Epithelial cell of prostate (primary cell): ENCODE measurements at places on chromosomes 7 and 10.

GRCh38 chr7:49766966-49767365 is 6.5 kb upstream of the VWC2 start:
- no peak for DNase-seq

- no peak for DNase-seq
Observed at GRCh38 chr7:25656071-25656470, 427.8 kb upstream of the NPVF start.

DNA sequence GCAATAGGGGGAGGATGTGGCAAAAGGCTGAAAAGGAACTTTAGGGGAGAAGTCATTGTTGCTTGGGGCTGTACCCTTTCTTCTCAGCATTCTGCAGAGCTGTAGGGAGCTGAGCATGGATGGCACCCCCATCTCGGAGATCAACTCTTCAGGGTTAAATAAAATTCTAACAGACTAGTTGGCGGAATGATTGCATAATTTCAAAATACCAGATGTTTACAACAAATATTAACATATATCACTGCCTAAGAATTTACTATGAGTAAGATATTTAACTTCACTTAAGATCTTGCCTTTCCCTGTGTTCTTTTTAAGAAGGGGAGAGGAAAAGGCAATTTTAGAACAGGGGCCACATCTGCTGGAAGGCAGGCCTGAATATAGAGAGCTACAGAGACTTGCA is 509 bp upstream of the OR2F1 start:
- no peak for DNase-seq

- no peak for DNase-seq
Observed at GRCh38 chr7:17029150-17029549, 147.4 kb upstream of the AGR3 start.

DNA sequence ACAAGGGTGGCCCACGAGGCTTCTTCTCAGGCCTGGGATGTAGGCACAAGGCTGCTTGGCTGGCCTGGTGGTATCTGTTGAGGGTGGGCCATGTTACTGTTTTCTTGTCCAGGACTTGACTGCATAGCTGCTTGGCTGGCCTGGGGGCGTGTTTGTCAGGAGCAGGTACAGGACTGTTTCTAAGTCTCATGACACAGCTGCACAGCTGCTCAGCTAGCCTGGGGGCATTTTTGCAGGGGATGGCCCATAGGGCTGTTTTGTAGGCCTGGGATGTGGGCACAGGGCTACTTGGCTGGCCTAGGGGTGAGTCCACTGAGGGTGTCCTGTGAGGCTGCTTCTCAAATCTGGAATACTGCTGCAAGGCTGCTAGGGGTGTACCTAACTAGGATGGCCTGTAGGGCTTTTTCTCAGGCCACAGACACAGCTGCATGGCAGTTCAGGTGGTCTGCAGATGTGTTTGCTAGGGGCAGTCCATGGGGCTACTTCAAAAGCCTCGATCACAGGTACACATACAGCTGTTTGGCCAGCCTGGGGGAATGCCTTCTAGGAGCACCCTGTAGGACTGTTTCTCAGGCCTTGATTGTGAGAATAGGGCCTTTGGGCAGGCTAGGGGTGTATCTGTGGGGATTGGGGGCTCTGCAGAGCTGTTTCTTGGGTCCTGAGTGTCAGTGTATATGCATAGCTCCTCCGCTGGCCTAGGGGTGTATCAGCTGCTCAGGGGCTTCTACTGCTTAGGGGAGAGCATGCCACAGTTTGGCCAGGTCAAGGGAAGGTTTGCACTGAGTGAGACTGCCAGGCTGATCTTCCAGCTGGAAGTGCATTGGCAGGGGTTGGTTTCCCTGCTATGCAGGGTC is 26.6 kb upstream of the PLA2G12B start:
- DNase-seq = peak; percentile 8

GRCh38 chr10:70652761-70653657 is 19.3 kb upstream of the ADAMTS14 start:
- DNase-seq = no peak

DNA sequence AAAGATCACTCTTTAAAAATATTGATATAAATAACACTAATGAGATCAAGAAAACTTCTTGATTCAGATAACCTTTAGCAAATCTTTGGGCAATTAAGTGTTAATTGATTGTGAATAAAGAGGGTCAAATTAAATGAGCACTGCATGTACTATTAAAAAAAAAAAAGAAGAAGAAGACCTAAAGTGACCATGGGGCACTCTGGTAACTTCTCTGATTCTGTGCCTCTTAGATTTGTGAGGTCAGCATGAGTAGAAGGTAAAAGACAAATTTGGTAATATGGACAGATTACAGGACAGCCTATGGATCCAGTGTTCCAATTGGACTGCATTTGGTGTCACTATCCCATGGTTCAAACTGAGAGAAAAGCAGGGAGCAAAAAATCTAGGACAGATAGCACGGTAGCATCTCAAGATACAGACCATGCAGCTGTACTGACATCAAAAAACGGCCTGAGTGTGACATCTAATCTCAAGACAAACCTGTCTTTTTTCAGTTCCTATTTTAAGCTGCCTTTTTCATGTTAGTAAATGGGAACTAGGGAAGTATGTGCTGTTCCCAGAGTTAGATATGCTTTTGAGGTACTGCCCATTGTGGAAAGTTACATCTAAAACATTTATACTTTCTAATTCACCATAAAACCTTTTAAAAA is 128.0 kb downstream of the KCND2 start:
- DNase-seq = no peak

- DNase-seq = no peak
Observed at GRCh38 chr10:91551856-91552255, 81.0 kb downstream of the PPP1R3C start.

- peak; percentile 5 for DNase-seq
Observed at GRCh38 chr10:69639291-69640195, 9.5 kb downstream of the FAM241B start.

DNA sequence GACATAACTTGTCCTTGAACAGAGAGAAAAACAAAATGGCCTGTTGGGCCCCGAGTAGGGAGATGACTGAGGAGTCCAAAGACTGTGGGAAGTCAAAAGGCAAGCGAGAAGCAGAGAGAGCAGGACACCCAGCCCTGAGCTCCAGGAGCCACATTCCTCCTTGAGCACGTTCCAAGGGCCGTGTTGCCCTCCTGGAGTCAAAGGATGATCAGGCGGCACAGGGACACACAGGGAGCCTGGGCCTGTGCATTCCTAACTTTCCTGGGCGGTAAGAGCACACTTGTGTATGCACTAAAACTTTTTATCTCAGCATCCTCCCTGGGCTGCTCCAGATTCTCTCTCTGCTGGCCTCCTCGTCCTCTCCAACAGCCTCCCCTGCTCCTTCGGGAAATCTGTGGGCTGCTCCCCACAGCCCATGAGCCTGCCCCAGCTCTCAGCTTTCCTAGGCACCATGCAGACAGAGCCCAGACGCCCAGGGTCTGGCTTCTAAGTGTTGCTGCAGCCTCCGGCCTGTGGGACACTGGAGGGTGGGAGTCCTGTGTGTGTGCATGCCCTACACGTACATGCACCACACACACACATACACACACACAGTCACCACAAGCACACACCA is 281.8 kb downstream of the POU6F2 start:
- no peak for DNase-seq

DNA sequence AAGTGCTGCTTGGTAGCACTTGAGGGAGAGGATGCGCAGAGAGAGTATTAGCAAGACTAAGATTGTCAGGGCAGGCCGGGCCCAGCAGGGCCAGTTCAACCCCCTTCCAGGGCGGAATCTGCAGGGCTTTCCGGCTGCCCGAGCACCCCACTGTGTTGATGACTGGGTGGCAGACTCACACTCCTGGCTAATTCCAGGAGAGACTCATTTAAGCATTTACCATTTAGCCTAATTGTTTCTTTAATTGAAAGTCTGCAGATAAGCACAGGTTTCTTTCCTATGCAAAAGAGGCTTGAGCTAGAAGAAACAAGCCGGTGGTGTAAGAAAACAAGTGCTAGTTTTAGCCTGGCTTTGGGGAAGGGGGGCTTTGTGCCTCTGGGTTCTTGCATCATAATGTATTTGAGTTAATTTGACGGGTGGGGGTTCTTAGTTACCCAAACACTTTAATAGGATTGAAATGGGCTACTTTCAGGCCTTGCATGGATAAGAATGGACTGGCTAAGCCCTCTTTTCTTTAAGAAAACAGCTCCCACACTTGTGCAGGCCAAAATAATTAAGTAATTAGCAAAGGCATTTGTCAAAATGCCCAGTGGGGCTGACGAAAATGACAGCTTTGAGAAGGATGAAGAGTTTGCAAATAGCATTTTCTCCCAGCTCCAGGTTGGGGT is 201.3 kb downstream of the MYOF start:
- no peak for DNase-seq

DNA sequence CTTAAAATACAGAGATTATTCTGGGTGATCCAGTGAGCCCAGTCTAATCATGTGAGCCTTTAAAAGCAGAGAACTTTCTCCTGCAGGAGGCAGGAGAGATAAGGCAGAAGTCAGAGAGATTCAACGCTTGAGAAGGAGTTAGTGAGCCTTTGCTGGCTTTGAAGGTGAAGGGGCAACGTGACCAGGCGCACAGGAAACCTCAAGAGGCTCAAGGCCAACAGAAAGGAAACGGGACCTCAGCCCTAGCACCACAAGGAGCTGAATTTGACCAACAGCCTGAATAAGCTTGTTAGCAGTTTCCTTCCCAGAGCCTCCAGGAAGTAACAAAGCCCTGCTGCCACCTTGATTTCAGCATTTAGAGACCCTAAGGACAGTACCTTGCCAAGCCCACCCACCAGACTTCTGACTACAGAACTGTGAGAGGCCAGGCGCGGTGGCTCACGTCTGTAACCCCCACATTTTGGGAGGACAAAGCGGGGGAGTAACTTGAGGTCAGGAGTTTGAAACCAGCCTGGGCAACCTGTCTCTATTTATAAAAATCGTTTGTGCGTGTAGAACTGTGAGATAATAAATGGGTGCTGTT is 87.3 kb upstream of the KAT6B start:
- no peak for DNase-seq

DNA sequence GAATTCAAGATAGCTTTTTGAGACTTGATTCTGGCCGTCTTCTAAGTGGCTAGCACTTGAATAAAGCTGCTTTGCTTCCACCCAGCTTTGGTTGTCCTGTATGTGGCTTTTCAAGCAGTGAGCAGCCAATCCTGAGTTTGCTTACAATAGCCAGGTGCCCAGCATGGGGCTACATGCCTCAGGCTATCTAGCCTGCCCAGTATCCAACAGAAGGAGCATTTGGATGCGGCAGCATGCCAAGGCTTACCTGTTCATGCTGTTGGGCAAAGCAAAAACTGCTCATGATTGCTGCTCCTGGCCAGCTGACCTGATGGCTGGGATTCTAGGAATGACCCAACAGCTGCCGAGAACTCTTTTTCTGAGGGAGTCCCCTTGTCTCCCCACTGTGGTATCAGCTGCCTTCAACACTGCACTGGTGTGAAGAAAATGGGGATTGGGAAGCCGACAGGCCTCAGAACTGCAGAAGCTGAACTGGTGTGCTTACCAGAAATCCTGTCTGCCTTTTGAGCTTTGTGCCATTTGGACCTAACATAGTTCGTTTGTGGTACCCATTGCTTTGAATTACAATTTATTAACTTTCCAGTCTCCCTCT is 618.9 kb upstream of the IGFBP3 start:
- no peak for DNase-seq

DNA sequence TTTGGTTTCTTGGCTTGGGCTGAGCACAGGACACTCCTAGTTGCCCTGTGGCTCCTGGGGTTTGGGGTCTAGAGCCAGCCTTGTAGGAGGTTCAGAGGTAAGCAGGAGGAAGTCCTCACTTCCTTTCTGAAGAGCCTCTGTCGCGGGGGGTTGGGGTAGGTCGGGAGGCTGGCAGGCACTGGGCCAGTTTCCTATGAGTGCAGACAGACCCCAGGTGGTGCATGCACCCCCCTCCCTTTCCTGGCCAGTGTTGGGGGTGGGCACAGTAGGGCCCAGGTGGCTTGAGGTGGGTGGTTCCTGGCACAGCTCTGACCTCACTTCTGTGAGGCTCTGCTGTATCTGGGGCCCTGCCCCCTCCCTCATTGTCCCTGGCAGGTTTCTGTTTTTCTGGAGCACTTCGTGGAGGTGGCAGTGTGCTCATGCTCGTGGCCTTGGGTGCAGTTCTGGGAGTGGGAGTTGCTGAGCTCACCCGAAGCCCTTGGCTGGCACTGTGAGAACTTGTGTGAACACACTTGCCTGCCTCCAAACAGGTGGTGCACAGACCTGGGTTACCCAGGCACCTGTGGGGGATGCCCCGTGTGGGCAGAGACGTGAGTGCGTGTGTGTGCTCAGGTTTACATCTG is 1.8 kb downstream of the PALD1 start:
- DNase-seq = no peak

- no peak for DNase-seq
Observed at GRCh38 chr10:51063659-51064535, 10.4 kb upstream of the PRKG1 start.

GRCh38 chr7:91940171-91940570 is 491 bp upstream of the AKAP9 start:
- DNase-seq = no peak

DNA sequence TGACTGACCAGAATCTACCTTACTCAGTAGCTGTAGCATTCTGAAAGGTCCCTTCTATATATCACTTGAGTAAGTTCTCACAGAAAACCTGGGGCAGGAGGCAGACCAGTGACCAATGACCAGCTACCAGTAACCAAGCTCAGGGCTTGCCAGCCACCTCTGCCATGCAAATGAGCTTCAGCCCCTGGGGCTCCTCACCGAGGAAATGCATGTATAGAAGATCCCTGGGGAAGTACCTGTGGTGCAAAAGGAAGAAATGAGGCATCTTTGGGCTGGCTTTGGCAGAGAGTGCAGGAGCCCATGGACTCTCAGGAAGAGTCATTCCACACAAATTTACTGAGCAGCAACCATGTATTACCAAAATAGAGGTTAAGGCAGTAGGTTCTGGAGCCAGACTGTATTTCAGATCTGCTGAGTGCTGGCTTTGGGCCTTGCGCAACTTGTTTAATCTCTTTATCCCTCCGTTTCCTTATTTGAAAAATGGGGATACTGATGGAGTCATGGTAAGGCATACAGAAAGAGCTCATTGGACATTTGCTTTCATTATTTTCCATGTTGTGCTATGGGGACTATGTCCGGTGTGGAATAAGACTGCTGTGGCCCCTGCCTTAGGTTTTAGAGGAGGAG is 41.1 kb upstream of the FAM204A start:
- DNase-seq = no peak

- no peak for DNase-seq
Observed at GRCh38 chr7:141397236-141398163, 153.7 kb upstream of the AGK start.

DNA sequence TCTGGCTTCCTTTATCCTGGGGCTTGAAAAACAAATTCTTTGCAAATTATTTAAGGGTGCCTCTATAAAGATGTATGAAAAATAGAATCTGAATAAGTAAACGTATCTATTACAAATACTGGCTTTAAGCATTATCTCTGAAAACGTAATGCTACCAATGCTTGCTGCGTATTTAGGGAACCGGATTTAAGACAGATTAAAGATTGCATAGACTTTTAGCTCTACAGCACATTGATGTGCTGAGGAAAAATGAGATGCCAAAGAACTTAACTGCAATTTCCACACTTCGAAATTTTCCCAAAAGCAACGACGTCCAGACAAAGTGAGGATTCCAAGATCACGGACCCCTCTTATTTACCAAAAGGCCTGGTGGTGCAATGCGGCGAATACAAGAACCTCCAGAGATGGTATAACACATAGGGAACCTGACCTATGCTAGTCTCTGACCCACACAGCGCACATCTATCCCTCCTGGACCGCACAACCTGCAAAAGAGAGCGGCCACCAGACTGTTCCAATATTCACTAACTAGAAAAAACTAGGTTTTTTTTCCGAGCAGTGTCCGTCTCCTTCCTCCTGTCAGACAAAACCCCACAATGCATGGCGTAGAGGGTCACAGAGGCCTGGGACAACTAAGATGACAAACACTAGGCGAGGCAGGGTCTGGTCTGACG is 34.3 kb upstream of the PHF14 start:
- no peak for DNase-seq
